ENCODE measurements at places on chromosomes 2 and 18.

- no peak for DNase-seq
Measured at GRCh38 chr2:48328942-48329723, 200.8 kb upstream of the STON1 start.

- DNase-seq = no peak
Measured at GRCh38 chr18:79529296-79529695, 133.6 kb downstream of the NFATC1 start.

DNA sequence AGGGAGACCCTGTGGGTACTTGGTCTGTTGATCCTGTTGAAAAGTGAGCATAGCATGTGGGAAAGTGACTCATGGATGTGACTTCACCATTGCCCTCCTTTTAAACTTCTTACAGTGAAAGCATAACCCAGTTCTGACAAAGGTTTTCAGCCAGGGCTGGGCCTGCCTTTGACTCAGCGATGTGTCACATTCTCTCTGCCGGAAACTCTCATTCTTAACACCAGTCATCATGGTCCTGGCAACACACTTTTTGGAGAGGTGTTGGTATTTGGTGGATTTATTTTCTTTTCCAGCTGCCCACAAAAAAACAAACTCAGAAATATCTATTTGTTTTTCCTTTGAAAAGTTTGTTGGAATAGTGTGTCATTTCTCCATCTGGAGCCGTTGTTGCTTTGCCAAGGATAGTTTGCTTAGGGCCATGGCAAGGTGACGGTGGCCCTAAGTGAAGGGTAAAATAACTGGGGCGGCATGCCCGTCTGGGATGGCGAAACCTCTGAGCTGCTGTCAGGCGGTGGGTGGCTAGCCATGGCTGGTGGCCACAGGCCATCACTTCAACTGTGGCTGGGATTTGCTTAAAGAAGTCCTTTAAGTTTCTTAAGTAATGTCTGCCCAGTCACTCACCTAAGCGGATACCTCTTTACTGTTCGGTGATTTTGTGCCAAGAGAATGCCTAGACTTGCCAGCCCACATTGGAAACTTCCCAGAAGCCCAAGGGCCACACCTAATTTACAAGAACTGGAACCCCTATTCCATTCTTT, 123.3 kb downstream of the LTBP1 start:
- peak; percentile 97 for DNase-seq

DNA sequence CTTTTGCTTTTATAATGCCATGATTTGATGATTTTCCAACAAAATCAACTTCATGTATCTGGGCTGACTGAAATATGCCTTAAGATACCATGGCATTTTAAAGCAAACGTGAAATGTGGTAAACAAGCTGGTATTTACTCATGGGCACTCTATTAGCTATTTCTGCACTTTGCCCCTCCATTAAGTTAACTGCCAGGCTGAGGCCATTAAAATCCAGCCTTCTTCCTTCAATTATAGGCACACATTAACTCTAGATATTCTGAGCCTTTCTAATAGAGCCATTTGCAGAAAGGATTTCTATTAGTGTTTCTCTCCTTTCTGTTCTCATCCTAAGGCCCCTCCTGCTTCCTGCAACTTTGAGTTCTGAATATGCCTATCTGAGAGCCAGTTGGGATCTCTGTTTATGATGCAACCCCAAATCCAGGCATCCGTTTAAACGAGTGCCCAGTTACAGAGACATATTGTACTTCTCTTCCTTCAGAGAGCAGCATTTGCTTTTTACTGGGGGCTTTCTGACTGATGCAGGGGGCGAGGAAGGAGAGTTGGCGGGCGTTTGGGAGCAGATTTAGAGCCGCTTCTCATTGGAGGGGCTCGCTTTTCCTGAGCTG, 1.6 kb upstream of the KCNJ3 start:
- no peak for DNase-seq

DNA sequence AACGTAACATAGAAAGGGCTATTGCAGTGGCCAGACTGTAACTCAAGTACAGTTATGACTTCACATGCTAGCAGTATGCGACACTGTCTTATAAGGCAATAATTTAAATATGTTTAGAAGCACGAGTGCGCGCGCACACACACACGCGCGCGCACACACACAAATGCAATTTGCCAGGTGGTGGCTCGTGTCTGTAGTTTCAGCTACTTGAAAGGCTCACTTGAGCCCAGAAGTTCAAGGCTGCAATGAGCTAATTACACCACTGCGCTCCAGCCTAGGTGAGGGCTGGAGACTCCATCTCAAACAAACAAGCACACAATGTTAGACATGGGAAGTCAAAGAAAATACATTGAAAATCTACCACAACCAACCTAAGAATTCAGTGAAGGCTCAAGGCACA, 103.7 kb downstream of the USP34 start:
- no peak for DNase-seq

DNA sequence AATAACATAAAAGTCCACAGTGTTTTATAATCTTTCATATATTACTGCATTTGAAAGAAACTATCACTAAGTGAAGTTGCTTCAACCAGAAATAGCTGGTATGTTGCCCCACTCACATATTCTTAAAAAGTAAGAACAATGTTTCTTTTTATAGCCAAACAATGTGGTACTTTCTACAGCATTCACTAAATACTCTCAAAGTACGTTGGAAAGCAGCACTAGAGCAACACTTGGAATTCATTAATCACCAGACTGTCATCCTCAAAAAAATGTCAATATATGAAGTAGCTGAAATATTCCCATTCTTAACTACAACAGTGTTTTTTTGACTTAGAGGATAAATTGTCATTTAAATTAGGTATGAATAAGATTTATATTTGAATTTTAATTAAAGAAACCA, 32.8 kb downstream of the COBLL1 start:
- no peak for DNase-seq

- no peak for DNase-seq
Measured at GRCh38 chr18:3246635-3247239, 864 bp upstream of the MYL12A start.

DNA sequence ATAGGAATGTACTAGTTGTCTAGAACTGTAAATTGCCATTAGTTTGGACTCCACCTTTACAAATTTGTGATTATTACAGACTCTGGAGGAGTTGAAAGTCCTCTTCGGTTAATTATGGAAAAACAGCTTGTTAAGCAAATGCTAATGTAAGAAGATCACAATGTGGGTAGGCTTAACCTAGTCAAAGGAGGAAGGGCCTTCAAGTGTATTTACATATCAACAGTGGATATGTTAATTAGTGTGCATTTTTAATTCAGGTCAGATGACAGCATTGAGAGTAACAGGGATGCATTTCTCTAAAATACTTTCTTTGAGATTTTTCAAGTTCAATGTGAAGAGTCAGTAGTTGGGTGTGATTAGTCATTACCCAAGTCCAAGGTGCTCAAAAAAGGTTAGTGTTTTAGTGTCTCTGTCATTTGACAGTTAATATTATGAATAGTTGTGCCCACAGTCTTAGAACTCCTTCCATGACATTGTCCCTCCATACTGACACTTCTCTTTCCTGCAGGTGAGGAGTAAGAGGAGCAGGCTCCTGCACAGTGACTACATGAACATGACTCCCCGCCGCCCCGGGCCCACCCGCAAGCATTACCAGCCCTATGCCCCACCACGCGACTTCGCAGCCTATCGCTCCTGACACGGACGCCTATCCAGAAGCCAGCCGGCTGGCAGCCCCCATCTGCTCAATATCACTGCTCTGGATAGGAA, 28.0 kb downstream of the CD28 start:
- no peak for DNase-seq

GRCh38 chr2:48251437-48252148, 278.4 kb upstream of the STON1 start:
- DNase-seq = no peak

- no peak for DNase-seq
Measured at GRCh38 chr2:16020389-16021008, 80.1 kb downstream of the MYCN start.

GRCh38 chr2:127411653-127412369, 6.4 kb upstream of the PROC start:
- DNase-seq = peak; percentile 50

DNA sequence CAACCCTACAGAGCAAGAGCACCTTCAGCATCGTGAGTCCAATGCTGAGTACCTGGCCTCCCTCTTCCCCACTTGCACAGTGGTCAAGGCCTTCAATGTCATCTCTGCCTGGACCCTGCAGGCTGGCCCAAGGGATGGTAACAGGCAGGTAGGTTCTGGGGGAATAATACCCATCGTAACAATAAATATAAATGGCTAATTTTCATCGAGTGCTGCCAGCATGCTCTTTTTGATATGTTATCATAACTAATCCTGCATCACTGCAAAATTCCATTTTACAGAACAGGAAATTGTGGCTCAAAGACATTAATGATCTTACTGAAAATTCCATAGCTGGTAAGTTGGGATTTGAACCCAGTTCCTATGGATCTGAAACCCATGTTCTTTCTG, 22.2 kb downstream of the STEAP3 start:
- DNase-seq = no peak

DNA sequence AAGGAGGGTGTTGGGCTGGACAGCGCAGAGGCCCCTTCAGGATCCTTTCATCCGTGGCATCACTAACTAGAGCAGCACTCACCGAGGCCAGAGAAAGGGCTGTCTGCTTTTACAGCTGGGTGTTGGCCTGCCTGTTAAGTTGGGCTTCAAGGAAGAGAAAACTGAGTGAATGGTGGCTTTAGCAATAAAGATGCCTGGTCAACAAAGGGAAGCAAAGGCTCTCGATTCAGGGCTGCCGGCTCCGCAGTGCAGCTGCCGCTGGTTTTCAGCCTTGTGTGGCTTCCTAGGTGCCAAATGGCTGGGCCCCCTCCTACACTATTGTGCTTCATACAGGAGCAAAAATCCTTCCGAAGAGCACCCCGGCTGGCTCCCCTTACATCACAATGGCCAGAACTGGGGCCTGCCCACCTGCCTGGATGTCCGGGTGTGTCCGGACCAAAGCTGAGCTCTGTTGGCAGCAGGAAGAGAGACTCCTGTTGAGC, 61.0 kb upstream of the GPR45 start:
- DNase-seq = no peak

DNA sequence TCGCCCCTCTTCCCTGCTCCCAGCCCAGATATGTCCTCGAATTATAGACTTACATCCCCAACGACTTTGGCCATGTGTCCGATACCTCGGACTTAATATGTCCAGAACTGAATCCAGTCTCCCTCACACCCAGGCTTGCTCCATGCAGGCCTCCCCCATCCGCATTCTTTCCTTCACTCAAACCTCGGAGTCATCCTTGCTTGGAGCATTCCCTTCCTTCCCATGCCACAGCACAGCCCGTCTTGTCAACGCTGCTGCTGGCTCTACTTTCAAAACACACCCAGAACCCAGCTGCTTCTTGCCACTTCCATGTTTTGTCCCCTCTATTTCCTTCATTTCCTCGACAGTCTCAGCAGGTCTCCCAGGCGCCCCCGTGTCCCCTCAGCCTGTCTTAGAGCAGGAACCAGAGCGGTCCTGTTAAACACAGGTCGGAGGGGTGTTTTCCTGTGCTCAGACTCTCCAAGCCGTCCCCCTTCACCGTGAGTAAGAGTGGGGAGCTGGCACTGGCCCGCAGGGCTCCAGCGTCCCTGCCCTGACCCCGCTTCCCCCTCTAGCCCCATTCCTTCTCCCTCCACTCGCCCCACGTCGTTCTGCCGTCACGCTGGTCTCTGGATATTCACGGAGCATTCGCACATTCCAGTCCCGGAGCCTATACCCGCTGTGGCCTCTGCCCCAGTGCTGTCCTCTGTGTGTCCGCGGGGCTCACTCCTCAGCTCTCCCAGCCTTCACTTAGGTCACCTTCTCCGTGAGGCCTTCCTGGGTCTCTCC, 54.4 kb downstream of the VAPA start:
- peak; percentile 21 for DNase-seq

GRCh38 chr2:234671716-234672115, 174.8 kb upstream of the ARL4C start:
- DNase-seq = no peak

DNA sequence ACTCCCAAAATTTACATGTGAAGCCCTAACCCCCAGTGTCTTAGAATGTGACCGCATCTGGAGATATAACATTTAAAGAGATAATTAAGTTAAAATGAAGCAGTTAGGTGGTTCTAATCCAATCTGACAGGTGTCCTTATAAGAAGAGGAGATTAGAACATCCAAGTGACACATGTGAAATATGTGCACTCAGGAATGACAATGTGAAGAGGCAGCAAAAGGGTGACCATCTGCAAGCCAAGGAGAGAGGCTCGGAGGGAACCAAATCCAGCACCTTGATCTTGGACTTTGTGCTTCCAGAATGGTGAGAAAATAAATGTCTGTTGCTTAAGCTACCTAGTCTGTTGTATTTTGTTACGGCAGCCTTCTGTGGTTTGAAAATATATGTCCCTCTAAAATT, 165.4 kb downstream of the FIGN start:
- DNase-seq = no peak

DNA sequence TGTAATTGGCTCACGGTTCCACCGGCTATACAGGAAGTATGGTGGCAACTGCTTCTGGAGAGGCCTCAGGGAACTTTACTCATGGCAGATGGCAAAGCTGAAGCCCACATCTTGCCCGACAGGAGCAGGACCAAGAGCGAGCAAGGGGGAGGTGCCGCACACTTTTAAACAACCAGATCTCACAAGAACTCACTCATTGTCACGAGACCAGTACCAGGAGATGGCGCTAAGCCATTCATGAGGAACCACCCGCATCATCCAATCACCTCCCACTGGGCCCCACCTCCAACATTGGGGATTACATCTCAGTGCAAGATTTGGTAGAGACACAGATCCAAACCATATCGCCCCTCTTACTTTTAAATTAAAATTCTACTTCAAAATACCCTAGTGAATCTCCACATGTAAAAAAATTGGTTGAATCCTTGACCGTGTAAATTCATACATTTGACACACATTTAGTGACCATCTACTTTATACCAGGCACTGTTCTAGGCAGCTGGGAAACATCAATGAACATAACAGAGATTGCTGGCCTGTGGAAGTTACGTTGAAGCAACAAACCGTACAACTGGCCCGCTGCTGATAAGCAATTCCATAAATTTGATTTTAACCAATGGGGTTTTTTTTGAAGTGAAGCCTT, 87.6 kb downstream of the ALPK2 start:
- DNase-seq = peak; percentile 64

- DNase-seq = no peak
Measured at GRCh38 chr2:10239561-10239967, 63.1 kb upstream of the HPCAL1 start.

- no peak for DNase-seq
Measured at GRCh38 chr2:181972431-181973170, 13.1 kb upstream of the PPP1R1C start.

GRCh38 chr2:69559442-69560146, 83.9 kb downstream of the AAK1 start:
- DNase-seq = peak; percentile 83

DNA sequence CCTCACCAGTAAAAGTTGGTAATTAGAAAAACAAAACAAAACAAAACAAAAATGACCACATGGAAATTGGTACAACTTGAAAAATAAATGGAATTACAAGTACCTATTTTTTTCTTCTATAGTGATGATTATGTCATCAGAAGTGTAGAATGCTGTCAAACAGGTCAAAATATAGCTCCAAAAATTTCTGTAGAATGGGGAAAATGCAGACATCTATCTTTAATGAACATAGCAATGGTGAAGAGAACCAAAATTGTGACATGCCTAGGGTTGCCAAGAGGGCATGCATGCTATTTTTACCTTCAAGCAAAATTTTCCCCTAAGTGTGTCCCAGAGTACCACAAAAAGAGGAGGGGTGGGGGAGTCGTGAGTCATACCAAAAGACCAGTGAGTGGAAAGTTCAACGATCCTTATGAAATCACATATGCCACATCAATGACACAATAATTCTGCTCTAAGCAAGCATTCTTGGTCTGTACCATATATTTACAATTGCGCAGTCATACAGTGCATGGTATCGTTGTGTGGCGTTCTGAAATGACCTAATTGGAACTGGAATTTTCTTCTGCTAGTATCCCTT, 1436.4 kb downstream of the SUCLG1 start:
- DNase-seq = no peak

GRCh38 chr2:1687254-1687653, 57.1 kb downstream of the PXDN start:
- DNase-seq = peak; percentile 29
